ENCODE measurements at places on chromosomes 4 and X.

GRCh38 chr4:47390428-47391125, 72.9 kb downstream of the COMMD8 start:
- no peak for DNase-seq

- DNase-seq: no peak
These were observed 134.9 kb upstream of the LEF1 start for GRCh38 chr4:108303488-108304177.

DNA sequence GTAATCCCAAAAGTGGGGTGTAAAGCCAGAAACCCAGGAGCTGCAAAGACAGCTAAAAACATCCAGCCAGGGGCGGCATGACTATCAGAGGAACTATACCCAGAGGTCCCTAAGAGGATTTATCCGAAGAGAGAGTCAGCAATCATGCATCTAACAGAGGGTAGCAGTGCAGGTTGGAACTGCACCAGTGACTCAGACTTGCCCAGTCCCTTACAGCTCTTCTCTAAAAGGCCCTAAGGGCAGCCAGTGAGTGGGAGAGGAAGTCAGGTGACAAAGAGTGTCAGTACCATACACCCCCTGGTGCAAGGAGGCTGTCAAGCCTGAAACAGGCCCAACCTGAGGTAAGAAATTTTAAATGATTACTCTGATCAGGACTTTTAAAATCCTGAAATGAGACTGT, 88.1 kb downstream of the CAMK2D start:
- DNase-seq: no peak

DNA sequence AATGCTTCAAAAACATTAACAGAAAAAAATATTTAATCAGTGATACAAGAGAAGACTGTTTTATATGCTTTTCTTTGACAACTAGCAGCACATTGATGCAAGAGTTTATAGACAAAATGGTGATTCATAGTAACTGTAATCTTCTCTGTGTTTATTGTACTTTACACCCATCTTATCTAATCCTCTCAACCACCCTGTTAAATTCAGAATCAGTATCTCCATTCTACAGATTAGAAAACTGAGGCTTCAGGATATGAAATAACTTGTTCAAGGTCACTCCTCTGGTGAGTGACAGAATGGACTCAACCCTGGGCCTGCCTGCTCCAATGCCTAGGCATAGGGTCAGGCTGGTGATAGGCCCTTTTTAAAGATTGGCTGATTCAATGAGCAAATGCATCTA, 26.1 kb upstream of the TMEM184C start:
- DNase-seq: no peak

DNA sequence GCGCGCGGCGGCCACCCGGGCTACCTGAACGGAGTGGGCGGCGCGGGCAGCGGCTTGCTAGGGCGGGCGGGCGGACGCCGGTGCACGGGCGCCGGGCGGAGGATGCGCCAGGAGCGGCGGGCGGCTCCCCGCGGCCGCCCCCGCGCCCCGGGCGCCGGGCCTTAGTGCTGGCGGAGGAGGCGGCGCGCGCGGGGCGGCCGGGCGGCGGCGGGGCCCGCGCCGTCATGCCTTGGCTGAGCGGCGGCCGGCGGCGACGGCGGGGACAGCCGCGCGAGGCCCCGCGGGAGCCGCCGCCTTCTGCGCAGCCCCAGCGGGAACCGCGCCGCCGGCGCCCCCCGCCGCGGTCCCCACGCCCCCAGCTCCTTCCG, 48.2 kb downstream of the CLDN34 start:
- DNase-seq: no peak
